ENCODE measurements at places on chromosomes 6 and 20.

DNA sequence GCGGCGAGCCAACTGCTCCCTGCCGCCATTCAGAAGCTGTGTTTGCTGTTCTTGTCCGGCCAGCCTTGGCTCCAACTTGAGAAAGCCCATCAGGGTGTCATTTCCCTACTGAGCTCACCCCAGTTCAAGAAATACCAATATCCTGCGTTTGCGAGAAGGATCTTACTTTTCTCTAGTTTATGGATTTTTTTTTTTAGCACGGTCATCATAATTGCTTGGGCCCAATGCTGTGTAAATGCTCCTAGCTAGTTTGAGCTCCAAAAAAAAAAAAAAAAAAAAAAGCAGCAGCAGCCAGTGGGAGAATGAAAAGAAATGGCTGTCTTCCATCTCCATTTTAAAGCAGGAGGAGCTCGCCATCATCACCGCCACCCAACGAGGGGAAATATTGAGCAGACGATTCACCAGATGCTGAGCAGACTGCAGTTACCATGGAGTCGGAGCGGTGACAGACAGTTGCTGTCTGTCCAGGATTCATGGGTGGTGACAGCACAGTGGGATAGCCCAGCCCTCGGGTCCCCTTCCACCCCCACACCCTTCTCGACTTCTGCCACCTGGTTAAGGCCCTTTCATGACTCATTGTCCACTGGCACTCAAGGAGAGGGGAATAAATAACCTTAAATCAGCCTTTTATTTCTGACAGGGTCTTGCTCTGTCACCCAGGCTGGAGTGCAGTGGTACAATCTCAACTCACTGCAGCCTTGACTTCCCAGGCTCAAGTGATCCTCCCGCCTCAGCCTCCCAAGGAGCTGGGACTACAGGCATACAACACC, 132.4 kb upstream of the SNX9 start:
- DNase-seq: no peak

GRCh38 chr20:32681175-32682084, 7.7 kb upstream of the C20orf203 start:
- DNase-seq: peak; percentile 64

DNA sequence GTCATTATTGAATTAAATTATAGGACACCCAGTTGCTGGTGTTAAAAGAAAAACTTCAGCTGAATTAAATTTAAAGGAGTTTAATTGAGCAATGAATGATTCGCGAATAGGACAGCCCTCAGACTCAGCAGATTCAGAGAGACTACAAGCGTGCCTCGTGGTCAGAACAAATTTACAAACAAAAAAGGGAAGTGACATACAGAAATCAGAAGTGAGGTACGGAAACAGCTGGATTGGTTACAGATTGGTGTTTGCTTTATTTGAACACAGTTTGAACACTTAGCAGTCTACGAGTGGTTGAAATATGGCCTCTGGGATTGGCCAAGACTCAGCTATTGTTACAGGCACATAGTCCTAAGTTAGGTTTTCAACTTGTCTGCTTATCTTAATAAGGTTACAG, 25.8 kb upstream of the TNFRSF21 start:
- DNase-seq: no peak

- DNase-seq: no peak
Observed at GRCh38 chr6:150537491-150537890, 62.2 kb upstream of the PLEKHG1 start.

DNA sequence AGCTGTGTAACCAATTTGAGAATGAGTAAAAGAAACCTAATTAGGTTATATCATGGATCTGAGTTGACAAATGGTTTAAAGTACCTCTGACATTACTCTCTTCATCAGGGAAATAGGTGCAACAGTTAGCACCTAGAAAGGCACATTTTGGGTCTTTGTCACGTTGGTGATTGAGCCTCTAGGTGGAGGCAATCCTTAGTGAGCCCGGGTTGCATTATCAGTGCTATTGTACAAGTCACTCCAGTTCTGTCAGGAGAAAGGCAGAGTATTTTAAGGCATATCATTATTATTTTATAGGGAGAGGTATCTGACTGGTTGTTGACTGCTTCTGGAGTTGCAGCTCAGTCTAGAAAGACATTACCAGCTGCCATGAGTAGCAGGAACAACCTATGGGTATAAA, 54.9 kb downstream of the TRIM27 start:
- no peak for DNase-seq

- DNase-seq: peak; percentile 74
Observed at GRCh38 chr6:136113736-136114173, 136.4 kb downstream of the MTFR2 start.

DNA sequence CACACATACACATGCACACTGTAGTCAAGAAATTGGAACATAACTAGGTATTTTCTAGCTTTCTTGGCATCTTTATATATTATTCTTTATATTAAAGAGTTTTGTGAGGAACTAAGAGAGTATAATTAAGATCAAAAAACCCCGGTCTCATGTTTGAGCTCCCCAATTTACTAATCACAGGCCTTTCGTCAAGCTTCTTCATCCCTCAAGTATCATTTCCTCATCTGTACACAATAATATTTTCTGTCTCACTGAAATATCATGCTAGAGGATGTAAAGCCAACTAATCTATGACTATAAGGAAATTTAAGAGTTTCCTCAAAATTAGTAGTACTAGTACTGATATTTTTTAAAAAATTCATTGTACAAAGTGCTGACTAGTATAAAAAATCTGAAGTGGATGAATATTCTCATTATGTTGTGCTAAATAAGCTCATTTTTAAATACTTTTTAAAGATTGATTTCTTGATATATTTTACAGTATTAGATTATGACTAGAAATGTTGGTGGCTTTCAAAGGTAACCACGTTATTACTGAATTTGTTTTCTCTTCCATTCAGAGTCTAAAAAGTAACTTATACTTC, 28.0 kb downstream of the PEX3 start:
- no peak for DNase-seq

DNA sequence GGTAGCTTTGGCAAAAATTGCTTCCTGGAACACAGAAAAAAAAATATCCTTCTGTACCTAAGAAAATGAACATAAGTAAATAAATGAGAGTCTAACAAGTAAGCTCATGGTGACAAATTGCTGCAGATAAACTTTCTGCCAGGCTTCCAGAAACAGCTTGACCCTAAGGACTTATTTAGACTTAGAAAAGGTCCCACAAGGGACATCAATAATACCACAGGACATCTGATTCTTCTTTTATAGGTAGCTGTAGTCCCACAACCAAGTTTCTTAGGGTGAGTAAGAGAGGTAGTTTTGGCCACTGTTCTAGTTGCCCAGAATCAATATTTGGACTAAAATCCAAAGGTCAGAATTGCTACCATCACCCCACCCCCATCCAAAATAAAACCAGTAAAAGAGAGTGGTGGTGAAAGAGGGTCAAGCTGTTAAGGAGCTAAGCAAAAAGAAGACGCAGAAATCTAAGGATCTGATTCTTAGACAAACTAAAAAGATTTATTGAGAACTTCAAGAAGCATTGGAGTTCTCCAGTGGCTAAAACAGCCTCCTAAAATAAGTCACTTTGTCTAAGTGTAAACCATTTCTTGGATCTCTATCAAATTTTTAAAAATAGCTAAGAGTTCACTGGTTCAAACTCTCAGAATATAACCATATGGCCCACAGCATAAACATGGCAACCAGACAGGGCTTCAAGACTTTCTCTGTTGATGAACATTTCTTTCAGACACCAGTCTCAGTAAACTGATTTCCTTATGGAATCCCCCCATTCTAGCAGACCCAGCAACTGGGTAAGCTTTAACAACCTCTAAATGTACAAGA, 180.6 kb downstream of the PTPRK start:
- DNase-seq: peak; percentile 13

GRCh38 chr6:166286839-166287271, 21.3 kb downstream of the PRR18 start:
- DNase-seq: no peak

- peak; percentile 17 for DNase-seq
Observed at GRCh38 chr6:129567374-129567773, 142.6 kb downstream of the ARHGAP18 start.

GRCh38 chr6:128657181-128657580, 136.8 kb upstream of the PTPRK start:
- DNase-seq: peak; percentile 19

DNA sequence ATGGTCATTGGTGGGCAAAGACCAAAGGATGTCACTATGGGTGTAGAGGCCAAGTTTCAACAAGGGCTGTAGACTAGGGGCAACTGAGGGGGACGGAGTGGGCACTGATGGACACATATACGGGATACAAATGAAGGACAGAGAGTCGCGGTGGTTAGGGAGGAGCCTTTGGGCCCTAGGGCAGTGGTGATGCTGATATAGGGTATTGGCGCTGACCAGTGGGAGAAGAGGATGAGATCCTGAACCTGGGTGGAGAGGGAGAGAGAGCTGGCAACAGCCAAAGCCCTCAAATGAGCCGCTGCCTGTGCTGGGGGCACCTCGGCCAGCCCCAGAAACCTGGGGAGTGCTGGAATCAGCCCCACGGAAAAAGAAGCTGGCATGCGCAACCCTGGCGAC, 1.6 kb downstream of the CDH22 start:
- DNase-seq: no peak

GRCh38 chr6:15507746-15508145, 155.1 kb downstream of the DTNBP1 start:
- no peak for DNase-seq

- peak; percentile 8 for DNase-seq
Observed at GRCh38 chr6:97102145-97102790, 177.7 kb downstream of the KLHL32 start.

DNA sequence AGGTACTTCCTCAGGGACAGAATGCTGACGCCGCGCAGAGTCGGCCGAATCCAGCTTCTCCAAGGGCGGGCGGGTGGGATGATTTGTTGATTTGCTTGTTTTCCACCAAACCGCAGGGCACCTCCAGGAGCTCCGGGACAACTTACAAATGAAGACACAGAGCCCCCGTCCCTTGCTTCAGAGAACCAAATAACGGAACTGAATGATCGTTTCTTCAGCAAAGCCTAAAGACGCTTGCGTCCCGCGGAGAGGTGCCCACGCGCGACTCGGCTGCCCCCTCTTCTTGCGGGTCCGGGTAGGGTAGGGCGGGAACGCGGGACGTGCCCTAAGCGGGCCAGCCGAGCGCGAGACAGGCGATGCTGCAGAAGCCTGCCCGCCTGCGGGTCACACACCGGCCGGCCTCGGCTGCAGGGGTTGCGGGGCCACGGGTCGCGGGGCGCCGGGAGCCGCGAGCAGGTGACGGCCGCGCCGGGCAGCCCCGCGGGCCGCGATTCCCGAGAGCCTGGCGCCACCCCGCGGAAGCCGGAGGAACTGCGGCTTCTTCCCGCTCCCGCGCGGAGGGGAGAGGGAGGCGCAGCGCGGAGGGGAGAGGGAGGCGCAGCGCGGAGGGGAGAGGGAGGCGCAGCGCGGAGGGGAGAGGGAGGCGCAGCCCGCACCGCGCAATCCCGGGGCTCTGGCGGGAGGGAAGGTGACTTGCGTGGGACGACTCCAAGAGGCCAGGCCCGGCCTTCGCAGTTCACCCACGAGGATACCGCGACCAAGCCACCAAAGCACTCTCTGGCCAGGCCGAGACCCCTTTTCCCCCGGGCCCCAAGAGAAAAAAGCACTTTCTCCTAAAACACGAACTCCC, 7.7 kb upstream of the FOXF2 start:
- no peak for DNase-seq

GRCh38 chr6:168216117-168216516, 103.5 kb downstream of the DACT2 start:
- DNase-seq: no peak

DNA sequence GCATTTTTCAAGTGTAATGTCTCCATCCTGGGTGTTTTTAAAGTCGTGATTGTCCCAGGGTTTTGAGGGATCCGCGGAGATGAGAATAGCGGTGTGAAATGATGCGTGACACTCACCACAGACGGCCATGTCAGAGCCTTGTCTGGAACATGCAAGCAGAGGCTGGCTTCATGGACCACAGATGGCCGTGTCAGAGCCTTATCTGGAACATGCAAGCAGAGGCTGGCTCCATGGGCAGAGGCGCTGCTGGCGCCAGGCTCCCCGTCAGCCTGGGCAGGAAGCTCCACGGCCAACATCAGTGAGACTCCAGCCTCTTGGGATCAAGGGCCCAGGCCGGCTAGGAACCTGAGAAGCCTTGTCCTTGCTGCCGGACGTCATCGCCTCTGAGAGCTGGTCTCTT, 7.7 kb upstream of the MRGBP start:
- no peak for DNase-seq

GRCh38 chr6:33985313-33985751, 160.6 kb downstream of the GRM4 start:
- DNase-seq: no peak

DNA sequence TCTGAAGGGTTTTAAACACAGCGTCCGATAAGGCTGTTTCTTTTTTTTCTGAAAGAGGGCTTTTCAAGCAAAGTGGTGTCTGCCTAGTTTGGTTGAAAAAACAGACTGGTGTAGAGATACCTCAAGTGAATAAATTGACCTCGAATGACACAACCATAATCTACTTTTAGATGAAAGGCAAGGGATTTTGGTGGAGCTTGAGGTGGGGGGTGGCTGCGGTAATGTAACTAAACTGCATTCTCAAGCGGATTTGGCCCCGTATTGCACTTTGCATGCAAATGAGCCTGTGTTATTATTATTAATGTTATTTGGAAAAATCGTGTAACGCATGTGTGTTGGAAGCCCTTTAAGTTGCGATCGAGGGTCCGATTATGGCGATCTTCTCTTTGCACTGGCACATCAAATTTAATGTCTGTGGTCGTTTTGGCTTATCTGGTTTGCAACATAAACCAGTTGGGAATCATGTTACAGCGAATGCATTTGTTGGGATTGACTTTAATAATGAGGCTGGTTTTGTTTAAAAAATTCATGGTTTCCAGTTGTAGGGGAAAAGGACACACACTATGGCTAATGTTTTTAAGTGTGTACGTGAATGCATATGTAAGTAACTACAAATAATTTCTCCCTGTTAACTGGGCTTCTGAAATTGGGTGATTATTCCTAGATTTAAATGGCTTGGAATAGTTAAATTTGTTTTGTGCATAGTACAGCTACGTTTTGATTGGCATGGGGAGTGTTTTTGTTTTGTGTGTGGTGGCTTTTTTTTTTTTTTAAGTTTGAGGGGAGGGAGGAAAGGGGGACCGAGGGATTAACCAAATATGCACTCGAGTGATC, 1.0 kb downstream of the JARID2 start:
- no peak for DNase-seq

GRCh38 chr6:731924-732323, 39.0 kb upstream of the EXOC2 start:
- DNase-seq: no peak

GRCh38 chr20:35472209-35472608, 16.8 kb downstream of the CEP250 start:
- no peak for DNase-seq

GRCh38 chr6:110828396-110828795, 13.1 kb upstream of the CDK19 start:
- peak; percentile 14 for DNase-seq

DNA sequence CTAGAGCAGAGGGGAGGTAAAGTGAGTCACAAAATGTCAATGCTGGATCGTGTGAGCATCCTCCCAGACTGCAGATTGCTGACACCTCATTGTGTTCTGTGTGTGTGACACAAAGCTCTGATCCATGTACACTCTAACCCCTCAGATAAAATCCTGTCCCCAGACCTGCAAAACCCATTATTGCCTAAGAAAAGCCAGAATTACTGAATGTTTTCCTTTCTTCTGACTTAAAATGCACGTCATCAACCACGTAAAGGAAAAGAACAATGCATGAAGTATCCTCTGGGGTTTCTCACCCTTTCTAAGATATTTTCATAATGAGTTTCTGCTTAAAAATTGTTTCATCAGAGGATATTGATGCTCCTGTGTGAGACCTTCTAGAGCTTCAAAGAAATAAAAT, 218.0 kb upstream of the PREP start:
- DNase-seq: no peak

Measured in fibroblast of upper back skin (primary cell).